ENCODE measurements at places on chromosomes 7 and 10.

- no peak for DNase-seq
Observed at GRCh38 chr7:20598459-20599309, 16.8 kb upstream of the ABCB5 start.

- DNase-seq: no peak
Observed at GRCh38 chr10:75168275-75168674, 42.3 kb upstream of the VDAC2 start.

DNA sequence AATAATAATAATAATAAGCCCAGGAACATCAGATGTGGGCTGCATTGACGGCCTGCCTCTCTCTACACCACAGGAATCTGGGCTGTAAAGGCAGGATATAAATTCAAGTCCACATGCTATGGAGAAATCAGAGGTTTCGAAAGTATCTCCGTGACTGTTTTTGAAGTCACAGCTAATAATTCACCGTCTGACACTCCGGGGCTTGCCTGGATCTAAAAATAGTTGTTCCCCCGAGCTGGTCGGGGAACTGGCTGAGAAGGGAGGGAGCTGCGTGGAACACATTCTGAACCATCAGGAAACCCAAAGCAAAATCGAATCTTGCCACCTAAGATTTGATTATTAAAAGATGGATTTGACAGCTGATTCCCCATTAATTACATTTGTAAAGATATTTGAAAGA lies 35.4 kb downstream of the KLF6 start:
- no peak for DNase-seq

GRCh38 chr10:61892961-61893360 lies 8.5 kb upstream of the ARID5B start:
- no peak for DNase-seq

- no peak for DNase-seq
Observed at GRCh38 chr10:8035641-8036470, 18.6 kb upstream of the GATA3 start.

DNA sequence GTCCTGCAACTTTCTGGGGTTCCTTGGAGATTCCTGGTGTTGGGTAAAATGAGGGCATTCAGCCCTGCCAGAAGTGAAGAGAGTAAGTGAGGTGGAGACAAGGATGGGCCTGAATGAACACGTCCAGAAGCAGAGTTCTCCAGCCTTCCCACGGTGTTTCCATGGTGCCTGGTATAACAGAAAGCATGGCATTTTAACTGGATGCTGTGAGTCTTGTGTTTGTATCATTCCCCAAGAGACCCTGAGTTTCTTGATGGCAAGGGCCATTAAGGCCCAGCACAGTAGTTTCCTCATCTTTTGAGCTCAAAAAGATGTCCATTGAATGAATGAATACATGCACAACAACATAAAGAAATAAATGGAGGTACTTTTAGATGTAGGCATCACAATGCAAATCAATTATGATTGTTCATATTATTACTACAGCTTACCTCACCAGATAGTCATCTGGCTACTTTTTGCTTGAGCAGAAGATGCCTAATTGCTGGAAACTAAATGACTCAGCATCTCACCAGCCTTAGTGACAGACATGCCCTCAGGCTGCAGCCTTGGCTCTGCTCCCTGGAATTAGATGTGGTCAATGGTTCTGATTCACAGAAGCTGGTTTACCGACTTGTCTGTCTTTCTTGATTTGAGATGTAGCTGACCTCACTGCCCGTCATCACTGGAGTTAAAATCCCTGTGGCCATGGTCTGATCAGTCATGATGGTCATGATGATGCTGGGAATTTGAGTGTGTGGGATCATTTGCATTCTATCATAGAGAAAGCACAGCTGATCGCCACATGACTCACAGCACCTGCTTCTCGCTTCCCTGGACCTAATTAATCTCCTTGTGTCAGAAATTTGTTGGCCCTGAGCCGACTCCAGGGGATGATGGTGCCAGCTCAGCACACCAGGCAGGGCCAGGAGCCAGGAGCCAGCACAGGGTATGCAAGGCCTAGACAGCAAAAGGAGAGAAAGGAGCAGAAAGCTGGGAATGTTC lies 83.9 kb downstream of the CXCL12 start:
- DNase-seq: peak; percentile 88

- no peak for DNase-seq
Observed at GRCh38 chr10:91944880-91945630, 21.5 kb downstream of the BTAF1 start.

GRCh38 chr10:66719483-66719882 lies 206.4 kb upstream of the LRRTM3 start:
- DNase-seq: no peak

DNA sequence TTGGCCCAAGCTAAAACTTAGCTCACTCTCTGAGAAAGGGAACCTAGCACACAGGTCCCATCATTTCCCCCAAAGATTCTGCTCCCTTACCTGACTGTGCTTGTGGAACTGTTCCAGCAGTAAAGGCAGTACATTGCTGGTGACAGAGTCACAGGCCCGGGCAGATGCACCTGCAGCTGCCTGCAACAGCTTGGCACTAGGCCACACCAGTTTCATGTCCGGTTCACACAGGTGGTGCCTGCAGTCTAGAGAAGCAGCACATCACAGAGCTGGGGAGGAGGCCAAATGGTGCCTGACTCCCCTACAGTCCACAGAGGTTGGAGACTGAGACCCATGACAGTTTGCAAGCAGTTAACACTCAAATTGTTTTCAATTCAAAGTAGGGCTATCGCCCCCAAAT lies 22.2 kb downstream of the ZDHHC16 start:
- no peak for DNase-seq

DNA sequence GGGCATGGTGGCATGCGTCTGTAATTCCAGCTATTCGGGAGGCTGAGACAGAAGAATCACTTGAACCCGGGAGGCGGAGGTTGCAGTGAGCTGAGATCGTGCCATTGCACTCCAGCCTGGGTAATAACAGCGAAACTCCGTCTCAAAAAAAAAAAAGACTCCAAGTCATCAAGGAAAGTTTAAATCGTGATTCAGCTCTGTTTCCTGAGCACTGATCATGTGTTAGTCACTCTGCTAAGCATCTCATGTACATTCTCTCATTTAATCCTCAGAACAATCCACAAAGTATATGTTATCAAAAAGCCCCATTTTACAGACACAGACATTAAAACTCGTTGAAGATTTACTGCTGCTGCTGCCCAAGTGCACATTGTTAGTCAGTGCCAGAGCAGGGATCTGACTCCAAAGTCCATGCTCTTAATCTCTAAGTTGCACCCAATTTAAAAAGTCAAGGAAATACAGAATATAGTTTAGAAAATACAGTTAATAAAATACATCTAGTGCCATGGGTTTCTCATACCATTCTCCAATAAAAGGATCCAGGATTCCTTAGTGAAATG lies 6.2 kb downstream of the PIK3AP1 start:
- DNase-seq: no peak

GRCh38 chr10:100841528-100841927 lies 71.2 kb upstream of the SLF2 start:
- no peak for DNase-seq

GRCh38 chr10:124417895-124418725 lies 613 bp downstream of the OAT start:
- DNase-seq: peak; percentile 24

DNA sequence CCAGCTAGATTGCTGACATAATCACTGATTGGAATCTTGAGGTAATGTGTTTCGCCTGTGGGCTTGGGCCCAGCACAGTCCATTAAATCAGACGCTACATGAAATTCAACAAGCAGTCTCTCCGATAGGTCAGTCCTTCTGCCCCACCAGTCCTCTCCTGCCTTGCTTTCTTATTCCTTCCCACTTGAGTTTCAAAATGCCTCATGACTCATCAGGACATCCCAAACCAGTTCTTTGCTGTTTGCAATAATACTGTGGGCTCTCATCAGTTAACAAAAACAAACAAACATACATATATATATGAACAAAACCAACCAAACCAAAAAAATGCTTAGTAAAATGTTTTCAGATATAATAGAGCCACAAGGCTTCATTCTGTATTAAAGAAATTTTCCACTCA lies 599.0 kb downstream of the SORCS1 start:
- no peak for DNase-seq

DNA sequence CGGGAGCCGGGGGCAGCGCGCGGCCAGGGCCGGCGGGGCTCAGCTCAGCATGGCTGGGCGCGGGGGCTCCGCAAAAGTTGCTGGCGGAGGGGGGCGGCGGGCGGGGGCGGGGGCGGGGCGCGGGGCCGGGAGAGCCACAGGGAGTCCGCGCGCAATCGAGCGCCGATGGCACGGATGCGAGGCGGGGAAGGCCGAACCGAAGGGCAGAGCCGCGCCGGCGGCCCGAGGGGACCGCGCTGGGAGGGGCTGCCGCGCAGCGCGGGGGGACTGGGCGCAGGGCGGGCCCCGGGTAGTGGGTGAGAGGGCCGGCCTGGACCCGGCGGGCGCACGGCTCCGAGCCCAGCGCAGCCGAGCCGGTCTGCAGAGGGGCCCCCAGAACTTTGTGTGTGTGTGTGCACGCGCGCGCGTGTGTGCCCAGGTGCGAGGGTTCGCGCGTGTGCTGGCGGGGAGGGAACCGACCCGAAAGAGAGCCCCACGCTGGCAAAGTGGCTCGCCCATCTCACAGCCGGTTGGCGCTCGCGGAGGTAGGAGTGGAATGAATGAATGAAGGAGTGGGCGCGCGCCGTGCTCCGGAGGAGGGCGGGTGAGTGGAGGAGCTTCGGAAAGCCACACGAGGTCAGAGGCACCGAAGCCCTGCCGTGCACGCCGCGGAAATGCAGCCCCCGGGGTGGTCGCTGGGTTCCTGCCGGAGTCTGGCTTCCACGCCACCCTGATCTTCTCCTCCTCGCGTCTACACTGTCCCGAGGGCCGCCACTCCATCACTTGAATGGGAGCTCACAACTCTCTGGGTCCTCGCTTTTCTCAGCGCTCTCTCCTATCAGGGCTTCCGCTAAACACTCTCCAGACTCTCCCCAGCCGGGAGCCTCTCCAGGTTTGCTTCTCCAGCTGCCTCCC lies at the start of gene HIPK2:
Gene HIPK2, minus strand, starts transcription at position 51 of the 894 bp plus-strand sequence. CDS start 375 bp downstream, outside the sequence.
- DNase-seq: no peak

DNA sequence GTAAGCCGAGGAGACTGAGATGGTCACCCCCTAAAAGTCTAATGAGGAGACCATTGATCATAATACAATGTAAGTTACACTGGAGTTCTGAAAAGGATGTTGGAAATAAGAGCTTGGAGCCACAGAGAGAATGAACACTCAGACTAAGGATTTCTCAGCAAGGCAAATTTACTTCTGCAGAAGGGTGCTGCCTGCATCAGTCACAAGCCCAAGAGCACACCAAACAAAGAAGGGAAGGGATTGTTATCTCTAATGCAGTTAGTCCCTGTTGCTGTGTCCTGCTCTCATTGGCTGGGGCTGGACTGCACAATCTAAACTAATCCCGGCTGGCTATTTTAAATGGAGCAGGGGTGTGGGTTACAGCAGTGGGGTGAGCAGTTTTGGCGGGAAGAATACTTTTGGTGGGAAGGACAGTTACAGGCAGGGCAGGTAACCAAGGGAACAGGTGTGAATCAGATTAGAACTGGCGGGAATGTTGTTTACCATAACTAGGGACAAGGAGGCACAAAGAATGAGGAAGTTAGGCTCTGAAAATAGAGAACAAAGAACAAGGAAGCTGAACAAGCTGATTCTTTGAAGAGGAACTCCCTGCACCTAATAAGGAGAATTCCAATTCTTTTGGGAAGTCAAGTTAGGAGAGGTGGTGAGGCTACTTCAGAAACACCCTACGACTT lies 30.3 kb upstream of the TRIM24 start:
- no peak for DNase-seq

GRCh38 chr10:33804584-33804983 lies 470.1 kb upstream of the NRP1 start:
- no peak for DNase-seq

- DNase-seq: no peak
Observed at GRCh38 chr7:12540850-12541249, 29.7 kb upstream of the SCIN start.

DNA sequence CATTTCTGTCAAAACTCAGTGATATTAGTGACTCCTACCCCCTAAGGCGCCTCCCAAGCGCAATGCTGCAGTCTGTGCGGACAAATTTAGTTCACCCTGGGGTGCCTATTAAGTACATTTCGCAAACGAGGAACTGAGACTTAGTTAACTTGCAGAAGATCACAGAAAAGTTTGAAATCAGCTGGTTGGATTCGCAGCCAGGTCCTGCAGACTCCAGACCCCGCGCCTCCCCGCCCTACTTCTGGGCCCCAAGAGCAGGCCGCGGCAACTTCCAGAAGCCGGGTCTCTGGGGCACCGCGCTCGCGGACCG lies 588 bp downstream of the CYREN start:
- no peak for DNase-seq

DNA sequence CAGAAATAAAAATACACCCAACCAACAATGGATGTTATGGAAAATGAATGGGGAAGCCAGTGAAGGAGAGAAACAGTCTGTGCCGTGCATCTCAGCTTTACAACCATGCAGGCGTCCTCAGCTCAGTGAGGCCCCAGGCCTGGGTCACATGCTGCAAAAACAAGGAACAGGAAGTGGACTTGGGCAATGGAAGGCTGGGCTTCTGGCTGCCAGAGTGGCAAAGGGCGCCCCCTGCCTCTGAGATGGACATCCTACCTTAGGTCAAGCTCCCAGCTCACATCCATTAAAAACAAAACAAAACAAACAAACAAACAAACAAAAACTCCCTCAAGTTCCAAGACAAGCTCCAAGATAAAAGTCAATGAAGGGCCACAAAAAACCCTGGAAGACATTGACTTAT lies 54.7 kb upstream of the AFAP1L2 start:
- no peak for DNase-seq

DNA sequence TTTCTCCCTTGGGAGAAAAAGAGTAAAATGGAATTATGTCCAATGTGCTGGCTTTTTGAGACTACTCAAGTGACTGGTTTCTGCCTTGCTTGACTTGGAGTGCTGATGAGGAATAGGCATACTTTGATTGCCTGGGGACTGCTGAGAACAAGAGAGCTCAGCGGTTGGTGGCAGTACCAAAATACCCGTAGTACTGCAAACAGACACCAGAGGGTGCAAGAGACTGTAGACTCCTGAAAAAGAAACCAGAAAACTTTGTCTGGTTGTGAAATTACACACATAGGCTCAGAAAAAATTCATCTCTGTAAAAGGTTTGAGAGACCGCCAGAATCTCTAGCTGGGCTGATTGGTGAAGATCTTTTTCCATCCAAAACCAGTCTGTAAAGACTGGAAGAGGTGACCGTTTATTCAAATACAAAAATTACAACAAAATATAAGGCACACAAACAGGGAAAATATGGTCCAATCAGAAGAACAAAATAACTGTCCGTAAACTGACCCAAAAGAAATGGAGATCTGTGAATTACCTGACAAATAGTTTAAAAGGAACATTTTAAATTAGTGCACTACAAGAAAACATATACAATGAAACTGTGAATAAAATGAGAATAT lies 18.5 kb downstream of the BICC1 start:
- DNase-seq: no peak

DNA sequence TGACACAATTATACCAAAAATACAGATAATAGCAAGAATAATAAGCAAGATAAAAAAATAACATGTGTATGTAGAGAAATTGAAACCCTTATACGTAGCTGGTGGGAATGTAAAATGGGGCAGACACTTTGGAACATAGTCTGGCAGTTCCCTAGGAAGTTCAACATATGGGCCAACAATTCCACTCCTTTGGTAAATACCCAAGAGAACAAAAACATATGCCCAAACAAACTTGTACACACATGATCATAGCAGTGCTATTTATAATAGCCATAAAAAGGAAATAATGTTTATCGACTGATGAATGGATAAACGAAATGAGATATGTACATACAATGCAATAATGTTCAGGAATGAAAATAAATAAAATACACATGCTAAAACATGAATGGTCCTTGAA lies 462.4 kb upstream of the SORCS1 start:
- DNase-seq: no peak

- DNase-seq: no peak
Observed at GRCh38 chr10:100391163-100392002, 44.4 kb downstream of the SCD start.

GRCh38 chr10:123952099-123952498 lies 60.5 kb upstream of the CPXM2 start:
- no peak for DNase-seq

Measured in GOT3 (cell line).